ENCODE measurements at places on chromosomes 6 and 20.

DNA sequence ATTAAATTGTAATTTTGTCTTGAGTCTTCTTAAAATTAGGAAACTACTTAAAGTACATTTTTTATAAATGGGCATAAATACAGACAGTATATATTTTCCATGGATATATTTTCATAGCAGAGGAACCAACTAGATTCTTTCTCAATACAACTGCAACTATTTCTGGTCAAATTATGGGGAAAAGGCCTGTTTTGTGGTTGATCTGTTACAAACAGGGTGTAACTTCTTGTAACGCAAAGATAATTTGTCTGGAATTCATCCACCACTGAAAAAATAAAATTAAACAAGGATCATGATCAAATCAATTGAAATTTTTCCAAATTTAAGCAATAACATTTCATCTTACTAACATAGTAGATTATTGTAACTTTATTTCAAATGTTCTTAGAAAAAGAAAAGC lies 67.2 kb upstream of the RNF146 start:
- no peak for DNase-seq

DNA sequence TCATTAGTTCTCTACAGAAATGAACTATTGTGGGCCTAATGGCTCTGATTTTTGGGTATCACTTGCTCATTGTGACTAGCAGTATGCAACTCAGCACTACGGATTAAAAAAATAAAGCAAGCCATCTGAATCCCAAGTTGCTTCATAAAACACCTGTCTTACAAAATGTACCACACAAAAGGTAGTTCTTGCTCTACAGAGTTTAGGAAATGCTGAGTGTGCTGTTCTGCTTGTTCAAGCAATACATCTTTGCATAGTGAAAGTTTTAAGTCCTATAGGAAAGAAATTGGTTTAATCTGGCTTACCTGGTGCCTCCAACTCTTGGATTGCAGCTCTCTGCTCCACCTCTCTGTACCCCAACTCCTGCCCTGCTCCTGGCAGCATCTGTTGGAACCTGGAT lies 266.7 kb upstream of the AGPAT4 start:
- no peak for DNase-seq

- no peak for DNase-seq
These were observed 120.9 kb upstream of the LRFN2 start for GRCh38 chr6:40708049-40708448.

- DNase-seq: no peak
These were observed 3.2 kb upstream of the ID4 start for GRCh38 chr6:19833947-19834346.

DNA sequence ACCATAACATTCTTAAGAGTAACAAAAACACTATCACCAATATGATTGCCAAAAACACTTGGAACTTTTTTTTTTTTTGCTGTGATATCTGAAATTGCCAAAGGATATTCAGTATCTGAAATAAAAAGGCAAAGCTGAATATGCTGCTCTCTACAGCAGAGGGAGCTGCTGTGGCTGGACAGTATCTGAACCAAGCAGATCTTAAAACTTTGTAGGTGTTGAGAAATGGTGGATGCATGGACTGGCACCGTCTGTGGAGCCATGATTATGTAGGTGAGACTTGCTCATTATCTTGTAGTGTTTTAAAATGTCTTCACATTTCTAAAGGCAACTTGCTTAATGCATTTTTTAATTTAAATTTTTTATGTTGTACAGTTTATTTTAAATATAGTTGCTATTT lies 9.2 kb downstream of the PDCD2 start:
- no peak for DNase-seq

DNA sequence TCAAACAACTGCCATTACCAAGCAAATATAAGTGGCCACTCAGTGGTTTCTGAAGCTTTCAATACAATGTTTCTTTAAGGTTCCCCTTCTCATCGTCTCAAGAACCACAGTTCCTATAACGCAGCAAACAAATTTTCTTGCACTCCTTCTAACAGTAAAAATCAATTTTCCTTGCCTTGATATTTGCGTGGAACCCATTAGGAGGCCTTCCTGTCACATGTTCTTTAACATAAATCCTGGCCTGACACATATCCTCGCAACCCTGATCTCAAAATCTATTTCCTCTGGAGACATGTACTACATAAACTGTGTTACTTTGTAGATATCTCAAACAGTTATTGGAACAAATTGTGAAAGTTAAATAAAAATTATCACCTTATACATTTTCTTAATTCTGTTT lies 65.9 kb upstream of the MANEA start:
- DNase-seq: no peak

GRCh38 chr6:168272415-168273325 lies 46.9 kb downstream of the DACT2 start:
- DNase-seq: no peak

DNA sequence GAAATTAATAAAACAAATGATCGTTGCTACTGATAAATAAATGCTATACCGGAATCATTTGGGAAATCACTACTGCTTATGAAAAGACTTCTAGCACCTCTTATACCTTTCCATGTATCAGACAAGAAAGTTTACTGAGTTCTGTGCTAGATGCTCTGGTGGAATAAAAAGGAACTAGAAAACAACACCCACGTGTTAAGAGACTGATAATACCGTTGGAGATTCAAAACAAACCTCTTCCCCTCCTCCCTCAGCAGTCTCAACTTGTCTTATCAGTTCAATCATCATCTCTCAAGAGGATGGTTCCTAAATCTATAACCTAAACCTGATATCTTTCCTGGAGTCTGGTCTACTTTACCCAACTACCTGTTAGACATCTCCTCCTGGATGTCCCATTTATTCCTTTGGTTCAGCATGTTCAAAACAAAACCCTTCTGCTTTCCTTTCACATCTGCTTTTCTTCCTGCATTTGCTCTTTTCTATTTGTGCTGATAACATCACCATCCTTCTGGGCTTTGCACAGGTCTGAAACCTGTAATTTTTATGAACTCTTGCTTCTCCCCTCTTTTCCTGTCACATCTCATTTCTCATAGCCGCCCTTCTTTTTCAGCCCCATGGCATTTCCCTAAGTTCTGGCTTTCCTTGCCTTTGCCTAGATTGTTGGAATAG lies 122.2 kb downstream of the COL19A1 start:
- no peak for DNase-seq

DNA sequence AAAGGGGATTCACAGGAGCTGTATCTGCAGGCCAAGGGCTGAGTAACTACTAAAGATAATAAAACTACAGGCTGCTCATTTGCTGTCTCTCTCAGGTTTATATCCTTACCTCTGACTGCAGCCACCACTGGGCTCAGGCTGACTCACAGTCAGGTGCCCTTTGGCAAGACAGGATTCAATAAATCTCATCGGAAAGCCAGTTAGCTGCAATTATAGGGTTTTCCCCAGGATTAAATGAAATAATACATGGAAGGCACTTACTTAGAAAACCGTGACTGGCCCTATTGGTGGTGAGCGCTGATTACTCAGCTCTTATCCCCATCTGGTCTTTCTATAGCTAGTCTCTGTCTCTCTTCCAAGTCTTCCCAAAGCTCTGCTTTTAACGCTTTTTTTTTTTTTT lies 26.4 kb downstream of the RMND1 start:
- no peak for DNase-seq

- no peak for DNase-seq
These were observed 310.7 kb upstream of the PREP start for GRCh38 chr6:105713474-105714118.

DNA sequence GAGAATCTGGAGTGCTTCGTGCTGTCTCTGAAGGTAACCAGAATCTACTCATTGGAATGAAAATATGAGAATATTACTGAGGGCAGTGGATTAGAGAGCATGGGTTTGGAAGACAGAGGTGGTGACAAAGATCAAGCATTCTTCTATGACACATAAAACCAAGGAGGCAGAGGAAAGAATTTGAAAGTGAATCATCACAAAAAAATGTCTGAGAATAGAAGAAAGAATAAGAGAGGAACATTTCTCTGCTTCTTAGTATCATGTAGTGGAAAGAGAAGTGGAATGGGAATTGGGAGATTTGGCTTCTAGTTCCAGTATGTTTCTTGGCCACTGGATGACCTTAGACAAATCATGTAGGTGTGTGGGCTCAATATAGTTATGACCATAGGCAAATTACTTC lies 474.0 kb downstream of the TFAP2B start:
- DNase-seq: no peak

GRCh38 chr6:9461188-9461587 lies 953.7 kb downstream of the TFAP2A start:
- no peak for DNase-seq

- DNase-seq: no peak
These were observed 41.9 kb downstream of the SYNJ2 start for GRCh38 chr6:158023597-158023939.

All from BJ (cell line).